NCI-H1105 (cell line): ENCODE measurements at places on chromosomes 13 and 19.

DNA sequence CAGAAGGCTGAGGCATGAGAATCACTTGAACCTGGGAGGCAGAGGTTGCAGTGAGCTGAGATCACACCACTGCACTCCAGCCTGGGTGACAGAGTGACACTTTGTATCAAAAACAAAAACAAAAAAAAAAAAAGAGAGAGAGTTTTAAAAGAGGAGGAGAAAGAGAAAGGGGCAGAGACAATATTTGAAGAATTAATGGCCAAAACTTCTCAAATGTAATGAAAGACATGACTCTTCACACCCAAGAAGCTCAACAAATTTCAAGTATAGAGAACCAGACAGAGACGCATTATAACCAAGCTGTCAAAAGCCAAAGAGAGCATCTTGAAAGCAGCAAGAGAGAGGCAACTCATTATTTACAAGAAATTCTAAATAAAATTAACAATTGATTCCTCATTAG, 36.9 kb upstream of the USP12 start:
- no peak for DNase-seq

- no peak for DNase-seq
Measured at GRCh38 chr19:49362929-49363267, 682 bp upstream of the TEAD2 start.

GRCh38 chr13:111265006-111265700, 55.3 kb upstream of the TEX29 start:
- no peak for DNase-seq

DNA sequence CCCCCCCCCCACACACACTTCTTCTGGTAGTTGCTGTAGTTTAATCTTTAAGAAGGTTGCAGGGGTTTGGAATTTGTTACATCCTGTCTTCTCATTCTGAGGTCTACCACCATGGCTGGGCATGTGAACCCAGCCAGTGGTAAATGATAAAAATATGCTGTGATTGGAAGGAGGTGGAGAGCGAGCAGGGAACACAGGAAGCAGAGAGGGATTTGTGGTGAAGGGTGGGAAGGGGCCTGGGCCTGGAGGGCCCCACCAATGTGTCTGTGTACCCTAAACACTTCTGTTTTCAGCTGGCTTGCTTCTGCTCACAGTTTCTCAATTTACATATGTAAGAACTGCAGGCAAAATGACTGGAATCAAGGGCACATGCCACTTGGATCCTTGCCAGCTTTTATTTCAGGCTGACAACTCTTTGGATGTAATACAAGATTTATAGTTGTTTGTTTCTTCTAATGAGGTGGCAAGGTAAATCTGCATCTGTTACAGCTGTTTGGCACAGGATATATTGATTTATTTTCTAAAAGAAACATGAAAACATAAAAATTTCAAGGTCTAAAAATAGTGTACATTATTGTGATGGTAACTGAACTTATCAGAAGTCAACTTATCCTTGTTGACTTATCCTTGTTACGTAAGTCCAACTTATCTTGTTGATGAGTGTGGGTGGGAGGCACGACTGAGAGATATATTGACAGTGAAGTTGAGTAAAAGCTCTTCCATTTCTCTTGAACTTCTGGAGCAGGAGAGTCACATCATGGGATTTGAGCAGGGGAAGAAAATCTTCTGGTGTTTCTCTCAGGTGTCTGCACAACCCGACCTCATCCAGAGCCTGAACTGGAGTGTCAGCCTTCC, 313.2 kb downstream of the SHISA2 start:
- DNase-seq, result peak; percentile 63

DNA sequence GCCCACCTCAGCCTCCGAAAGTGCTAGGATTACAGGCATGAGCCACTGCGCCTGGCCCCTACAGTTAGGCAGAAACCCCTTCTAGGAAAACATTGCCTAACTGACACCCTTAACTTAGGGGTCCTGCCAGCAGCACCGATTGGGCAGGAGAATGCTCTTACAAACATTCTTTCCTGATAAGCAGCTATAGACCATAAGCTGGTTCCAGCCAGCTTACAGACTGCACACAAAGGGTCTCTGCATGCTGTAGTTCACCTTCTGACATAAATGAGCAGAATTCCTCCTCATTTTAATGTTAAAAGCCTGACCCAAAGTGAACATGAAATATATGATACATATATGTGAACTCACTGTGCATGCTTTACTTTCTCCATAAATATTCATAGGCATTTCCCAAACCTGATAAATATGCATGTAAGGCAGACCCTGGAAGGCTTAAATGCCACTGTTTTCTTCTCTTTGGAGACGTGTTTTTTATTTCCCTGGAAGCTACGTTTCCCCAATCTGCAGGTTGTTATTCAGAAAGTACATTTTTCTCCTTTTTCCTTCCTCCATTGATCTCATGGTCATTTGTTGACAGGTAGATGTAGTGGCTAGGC, 48.5 kb upstream of the KL start:
- no peak for DNase-seq
